OCI-LY7 (cell line): ENCODE measurements at places on chromosomes 4 and X. TPM values are rescaled to one million over a fixed set of nuclear protein-coding genes. Genes with fewer than 3 reads are reported as not detected.

The NPY1R gene
- not detected in 2 replicates for total RNA-seq

DNA sequence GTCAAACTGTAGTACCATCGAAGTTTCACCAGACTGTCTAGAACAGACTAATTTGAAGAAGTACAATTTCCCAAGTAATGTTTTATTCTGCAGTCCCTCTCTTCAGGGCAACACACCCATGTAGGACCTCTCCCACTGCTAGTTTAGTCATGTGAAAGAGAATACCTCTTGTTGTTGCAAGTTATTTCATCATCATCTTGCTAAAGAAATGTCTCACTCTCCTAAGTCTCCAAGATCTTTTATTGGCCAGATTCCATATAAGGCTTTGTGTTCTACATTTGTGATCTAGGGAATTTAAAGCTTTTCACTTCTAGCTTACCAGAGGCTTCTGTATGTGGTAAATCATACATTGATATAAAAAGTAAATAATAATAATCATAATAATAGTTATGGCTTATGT is 745.3 kb upstream of the MAGEB2 start:
- DNase-seq = no peak

The CXCR3 gene
- total RNA-seq = not detected in 2 replicates

DNA sequence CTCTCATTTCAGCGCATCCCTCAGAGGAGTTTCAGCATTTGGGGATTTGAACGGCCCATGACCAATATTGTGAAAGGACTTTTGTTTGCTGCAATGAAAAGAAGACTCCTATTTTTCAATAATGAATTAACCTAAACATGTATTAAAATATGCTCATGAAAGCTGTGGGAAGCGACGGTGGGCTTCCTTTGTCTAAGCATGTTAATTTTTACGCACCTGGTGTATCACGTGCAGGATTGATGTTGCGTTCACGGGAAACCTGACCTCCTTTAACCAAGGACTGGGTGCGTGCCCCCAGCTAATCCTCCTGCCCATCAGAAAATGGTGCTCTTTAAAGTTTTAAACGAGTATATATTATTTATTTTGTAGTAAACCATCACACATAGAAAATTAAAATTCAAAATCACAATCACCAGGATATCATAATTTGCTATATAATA is 590 bp upstream of the CCDC110 start:
- peak; percentile 81 for DNase-seq

- DNase-seq = no peak
These were observed 544.8 kb upstream of the ADGRL3 start for GRCh38 chr4:60655356-60655755.

- DNase-seq = no peak
These were observed 36.2 kb upstream of the PRDX4 start for GRCh38 chrX:23631136-23631535.
